Activated CD4-positive, alpha-beta T cell treated with anti-CD3 and anti-CD28 coated beads for 4 hours (primary cell): ENCODE measurements at places on chromosomes 3 and 15.

DNA sequence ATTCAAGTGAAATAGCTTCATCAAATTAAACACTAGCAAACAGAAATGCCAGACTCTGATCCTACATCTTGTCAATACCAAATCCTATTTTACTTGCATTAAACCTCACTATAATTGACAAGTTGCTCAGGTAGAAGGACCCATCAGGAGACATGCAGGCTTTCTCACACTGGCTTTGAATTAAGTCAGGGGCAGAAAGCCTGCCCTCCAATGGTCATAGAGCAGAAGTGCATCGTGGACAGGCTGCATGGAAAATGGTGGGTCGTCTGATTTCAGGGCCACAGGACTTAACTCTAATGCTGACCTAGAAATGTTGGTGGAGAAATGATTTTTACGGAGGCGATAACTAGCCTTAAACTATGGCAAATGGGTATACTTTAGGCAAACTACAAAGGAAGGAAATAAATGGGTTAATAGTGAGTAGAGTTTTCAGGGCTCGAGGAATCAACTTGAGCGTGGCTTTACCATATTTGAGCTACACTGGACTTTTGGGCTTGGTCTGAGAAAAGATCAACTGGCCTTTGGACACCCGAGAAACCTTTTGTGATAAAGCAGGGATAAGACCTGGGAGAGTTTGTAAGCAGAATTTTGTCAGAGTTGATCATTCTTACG, 283.9 kb downstream of the GRM7 start:
- no peak for DNase-seq

- DNase-seq: no peak
Observed at GRCh38 chr3:124207077-124207476, 215.2 kb upstream of the ROPN1 start.

DNA sequence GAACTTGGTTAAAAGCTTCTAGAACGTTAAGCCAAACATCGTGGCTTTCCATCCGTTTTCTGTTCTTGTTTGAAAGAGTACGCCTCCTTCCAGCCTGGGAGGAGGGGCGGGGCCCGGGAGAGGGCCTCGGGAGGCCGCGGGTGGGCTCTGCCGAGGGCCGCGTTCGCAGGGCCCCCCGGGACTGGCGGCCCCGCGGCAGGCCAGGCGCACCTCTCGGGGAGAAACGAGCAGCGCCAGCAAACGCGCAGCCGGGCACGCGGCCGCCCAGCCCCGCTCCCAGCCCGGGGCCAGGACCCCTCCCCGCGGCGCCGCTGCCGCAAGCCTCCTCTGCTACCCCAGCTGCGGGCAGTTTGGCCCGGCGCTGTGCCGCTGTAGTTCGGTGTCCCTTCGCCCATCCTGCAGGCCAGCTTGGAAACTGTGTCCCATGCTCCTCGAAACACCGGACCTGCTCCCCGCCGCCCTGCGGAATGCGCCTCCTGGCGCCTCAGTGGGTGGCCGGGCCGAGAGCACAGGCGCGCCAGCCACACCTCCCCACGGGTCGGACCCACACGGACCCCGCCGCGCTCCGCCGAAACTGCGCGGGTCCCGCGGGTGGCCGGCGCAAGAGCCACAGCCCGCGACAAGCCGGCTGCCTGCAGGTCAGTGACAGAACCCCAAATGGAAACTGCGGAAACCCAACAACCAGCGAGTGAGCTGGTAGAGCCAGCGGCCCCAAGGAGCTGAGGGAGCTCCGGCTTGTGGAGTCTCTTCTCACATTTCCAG, 2.3 kb downstream of the OCA2 start:
- no peak for DNase-seq

- DNase-seq: no peak
Observed at GRCh38 chr15:43239732-43240491, 19.1 kb upstream of the EPB42 start.

- no peak for DNase-seq
Observed at GRCh38 chr3:184559336-184559735, 2.2 kb upstream of the EPHB3 start.

- peak; percentile 56 for DNase-seq
Observed at GRCh38 chr3:46705022-46705530, 3.9 kb downstream of the TMIE start.

DNA sequence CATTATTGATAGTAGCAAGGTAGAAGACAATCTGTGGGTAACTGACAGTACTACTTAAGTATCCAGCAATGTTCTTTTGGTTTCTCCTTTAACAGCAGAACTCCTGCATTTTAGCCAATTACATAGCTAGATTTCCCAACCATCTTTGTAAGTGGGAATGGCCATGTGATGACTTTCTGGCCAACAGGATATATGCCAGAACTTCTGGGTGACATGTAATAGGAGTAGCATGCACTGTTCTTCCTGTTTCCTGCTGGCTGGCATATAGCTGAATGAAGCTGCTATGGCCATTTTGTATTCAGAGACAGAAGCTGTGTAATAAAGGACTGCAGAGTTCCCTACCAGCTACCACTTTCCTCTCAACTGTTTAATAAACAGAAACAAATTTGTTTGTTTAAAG, 18.0 kb downstream of the SPICE1 start:
- DNase-seq: no peak

GRCh38 chr3:172317984-172318383, 130.3 kb downstream of the GHSR start:
- DNase-seq: no peak

DNA sequence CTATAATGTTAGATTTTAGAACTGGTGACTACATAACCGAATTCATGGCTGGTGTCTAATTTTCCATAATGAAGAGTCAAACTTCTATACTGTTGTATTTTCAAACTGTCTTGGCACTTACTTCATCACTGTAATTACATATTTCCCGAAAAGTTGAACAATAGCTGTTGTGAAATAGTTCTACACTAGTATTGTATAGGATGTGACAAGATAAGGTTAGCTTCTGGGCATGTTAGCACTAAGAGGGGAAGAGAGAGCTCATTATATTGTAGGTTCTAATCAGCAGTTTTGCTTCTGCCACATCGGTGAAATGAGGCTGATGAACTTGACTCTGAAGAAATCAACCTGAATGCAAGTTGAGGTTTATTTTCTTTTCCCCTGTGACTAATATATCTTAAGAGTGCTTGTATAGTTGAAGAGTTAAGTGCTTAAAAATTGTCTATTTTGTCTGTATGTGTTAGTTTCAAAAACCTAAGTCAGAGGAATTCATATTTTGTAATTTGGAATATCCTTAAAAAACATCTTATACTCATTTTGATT, 8.9 kb downstream of the GYG1 start:
- no peak for DNase-seq

GRCh38 chr3:126419886-126420786, 25.4 kb downstream of the CFAP100 start:
- DNase-seq: no peak

DNA sequence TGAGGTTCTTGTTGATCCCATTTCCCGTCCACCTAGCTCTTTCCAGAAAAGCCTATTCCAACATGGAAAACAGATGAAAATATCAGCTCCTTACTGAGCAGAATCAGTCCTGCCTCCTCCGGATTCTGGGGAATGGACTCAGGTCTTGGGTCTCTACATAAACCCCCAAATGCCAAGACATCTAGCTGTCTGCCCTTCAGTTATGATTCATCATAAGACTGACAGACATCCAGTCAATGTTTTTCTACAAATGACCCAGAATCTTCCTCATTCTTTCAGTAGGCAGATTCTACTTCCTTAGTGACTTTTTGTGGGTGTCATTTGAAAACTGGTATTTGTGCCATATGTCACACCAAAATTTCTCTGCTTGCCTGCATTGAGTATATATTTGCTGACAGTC, 103.0 kb upstream of the TGFBR2 start:
- DNase-seq: no peak

DNA sequence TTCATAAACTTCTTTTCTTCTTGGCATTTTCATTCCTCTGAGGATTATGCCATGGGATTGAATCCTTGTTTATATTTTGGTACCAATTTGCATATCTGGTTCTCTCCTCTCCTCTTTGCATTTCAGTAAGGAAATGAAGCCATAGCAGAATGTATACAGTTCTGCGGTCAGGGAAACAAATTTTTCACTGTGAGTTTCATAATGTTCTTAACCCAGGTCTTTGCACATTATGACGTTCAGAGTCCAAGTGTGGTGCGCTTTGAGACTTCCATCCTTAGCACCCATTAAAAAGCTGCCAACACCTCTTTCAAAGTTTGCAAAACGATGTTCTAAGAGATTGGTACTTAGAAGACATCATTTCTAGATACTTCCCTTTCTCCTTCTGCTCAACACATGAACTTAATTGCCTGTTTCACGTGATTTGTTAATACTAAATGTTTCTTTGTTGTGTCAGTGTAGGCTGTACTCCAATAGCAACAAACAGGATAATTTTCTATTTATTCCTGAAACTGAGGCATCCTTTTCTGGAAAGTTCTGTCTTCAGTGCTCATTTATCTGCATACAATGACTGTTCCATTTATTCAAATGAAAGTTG, 953.1 kb upstream of the NR2F2 start:
- DNase-seq: no peak

DNA sequence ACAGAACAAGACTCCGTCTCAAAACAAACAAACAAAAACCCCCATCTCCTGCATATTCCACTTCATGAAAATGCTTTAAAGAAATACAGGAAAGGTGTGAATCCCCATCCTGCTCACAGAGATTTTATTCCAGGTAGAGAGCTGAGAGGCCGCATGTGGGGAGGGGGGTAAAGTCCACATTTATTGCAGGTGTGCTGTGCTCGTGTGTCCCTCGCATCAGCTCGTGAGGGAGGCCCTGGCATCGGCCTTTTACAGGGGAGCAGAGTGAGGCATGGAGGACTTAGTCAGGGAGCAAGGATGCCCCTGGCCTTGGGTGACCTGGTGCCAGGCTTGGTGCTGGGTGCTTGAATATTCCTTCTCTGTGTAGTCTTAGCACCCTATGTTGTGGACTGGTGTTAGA, 413.5 kb upstream of the C2CD4B start:
- no peak for DNase-seq

GRCh38 chr3:184489268-184489841, 72.2 kb upstream of the EPHB3 start:
- no peak for DNase-seq

GRCh38 chr15:39165020-39165706, 415.7 kb upstream of the THBS1 start:
- no peak for DNase-seq

- no peak for DNase-seq
Observed at GRCh38 chr15:45616901-45617323, 17.9 kb upstream of the SQOR start.

- DNase-seq: no peak
Observed at GRCh38 chr3:187162265-187162953, 23.1 kb upstream of the RPL39L start.

DNA sequence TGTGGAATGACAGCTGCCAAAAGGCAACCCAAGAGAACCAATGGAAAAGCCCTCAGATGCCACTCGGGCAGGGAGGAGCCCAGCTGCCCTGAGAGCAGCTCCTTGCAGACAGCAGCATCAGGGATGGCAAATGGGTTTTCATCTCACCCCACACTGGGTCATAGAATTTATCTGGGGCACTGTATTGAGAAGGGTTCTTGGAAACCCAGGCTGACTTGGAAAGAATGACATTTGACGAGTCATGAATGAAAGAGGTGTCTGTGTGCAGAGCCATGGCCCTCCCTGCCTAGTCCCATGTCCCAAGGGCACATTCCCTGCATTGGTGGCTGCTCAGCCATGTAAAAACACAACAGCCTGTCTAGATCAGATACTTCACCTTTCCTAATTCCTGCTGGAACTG, 157.9 kb upstream of the BHLHE40 start:
- DNase-seq: peak; percentile 62

DNA sequence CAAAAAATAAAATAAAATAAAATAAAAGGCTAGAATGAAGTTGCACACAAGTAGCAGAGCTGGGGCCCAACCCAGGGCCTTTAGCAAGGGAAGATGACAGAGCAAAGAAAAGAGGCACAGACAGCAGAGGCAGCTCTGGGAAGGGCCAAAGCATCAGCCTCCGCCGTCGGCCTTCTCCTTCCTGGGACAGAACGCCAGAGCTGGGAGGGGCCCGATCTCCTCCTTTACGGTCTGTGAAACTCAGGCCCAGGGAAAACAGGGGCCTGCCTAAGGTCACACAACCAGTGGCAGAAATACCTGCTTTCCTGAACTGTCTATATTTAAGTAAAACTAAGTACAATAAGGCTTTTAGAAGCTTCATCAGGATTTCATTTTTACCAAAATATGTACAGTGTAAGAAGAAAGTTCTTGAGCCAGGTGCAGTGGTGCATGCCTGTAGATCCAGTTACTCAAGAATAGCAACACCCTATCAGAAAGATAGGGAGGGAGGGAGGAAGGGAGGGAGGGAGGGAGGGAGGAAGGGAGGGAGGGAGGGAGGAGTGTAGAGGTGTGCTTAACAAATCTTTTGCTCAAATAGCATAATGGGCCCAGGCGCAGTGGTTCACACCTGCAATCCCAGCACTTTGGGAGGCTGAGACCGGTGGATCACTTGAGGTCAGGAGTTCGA, 43.0 kb upstream of the MUC4 start:
- no peak for DNase-seq

- DNase-seq: no peak
Observed at GRCh38 chr3:195903950-195904290, 4.4 kb downstream of the TNK2 start.

GRCh38 chr3:143070977-143071551, 48.5 kb upstream of the CHST2 start:
- DNase-seq: no peak

DNA sequence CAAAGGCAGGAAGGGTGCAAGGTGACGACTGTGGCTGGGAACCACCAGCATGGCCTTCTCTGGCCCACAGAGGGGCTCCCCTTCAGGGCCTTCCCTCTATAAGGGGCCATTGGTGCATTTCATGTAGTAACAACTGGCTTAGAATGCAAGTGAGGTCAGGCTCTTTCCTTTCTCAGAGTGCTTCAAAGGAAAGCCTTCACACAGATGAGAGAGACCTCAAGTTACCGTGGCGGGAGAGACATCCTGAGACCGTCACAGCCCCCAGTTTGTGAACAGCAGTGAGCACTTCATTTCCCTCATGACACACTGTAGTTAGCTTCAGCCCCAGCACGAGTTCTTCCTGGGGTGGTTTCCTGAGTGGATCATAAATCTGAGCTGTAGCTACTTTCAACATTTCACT, 96.6 kb upstream of the LIMD1 start:
- DNase-seq: peak; percentile 4

- no peak for DNase-seq
Observed at GRCh38 chr3:8975081-8976020, 12.1 kb upstream of the RAD18 start.

GRCh38 chr3:2656806-2657777, 453.1 kb downstream of the IL5RA start:
- DNase-seq: no peak

DNA sequence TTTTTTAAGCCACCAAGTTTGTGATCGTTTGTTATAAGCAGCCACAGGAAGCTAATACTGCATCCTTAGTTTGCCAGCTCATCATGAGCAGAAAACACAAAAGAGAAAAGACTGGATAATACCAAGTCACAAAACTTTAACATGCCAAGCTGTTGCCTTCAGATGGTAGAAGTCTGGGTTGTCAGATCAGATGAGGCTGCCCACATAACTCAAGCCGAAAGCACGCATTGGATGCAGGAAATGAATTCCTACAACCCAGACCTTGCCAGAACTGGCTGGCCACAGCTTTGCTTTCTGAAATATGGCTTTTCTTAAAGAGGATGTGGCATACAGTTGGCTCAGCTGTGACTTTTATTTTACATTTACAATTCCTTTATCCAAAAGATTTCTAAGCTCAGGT, 118.3 kb upstream of the NEO1 start:
- no peak for DNase-seq

GRCh38 chr15:99452010-99452409, 113.8 kb upstream of the MEF2A start:
- no peak for DNase-seq
